Cardiac muscle cell (in vitro differentiated cells and primary cell): ENCODE measurements at places on chromosomes 5 and 9. TPM values are rescaled to one million over a fixed set of nuclear protein-coding genes. Genes with fewer than 3 reads are reported as not detected.

GRCh38 chr9:134559013-134559412 lies 82.6 kb upstream of the COL5A1 start:
- DNase-seq: no peak

The KCNT1 gene
- total RNA-seq: 0.11 and 0.12 TPM in 2 replicates

DNA sequence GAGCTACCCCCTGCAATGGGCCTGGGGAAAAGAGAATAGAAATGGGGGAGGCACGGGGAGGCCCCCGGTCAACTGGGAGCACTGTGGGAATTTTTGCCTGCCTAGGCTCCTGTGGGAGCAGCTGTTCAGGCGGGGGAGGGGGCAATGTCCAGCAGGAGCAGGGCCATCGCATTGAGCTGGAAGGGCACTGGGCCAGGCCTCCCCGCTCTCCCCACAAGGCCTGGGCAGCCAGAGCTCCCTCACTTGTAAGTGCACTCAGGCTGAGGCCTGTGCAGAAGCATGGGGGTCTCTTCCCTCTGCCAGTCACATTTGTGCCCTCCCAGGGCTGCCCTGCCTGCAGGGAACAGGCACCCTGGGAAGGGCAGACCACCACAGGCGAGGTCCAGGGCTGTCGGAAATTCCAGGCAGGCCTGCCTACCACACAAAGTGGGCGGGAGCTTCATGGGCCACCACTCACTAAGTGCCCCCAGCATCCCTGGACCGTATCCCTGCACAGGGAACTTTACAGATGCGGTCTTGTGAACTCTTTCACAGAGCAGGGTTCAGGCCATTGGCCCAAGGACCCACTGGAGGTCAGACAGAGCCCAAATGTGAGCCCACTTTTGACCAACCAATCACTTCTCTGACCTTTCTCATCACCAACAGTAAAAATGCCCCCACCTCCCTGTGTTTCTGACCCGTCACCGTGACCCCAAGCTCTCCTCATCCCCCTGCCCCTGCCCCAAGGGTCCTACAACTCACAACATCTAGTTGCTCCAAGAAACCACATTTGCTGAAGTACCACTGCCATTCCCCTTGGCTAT lies 1.0 kb upstream of the CFAP157 start:
- DNase-seq: no peak

DNA sequence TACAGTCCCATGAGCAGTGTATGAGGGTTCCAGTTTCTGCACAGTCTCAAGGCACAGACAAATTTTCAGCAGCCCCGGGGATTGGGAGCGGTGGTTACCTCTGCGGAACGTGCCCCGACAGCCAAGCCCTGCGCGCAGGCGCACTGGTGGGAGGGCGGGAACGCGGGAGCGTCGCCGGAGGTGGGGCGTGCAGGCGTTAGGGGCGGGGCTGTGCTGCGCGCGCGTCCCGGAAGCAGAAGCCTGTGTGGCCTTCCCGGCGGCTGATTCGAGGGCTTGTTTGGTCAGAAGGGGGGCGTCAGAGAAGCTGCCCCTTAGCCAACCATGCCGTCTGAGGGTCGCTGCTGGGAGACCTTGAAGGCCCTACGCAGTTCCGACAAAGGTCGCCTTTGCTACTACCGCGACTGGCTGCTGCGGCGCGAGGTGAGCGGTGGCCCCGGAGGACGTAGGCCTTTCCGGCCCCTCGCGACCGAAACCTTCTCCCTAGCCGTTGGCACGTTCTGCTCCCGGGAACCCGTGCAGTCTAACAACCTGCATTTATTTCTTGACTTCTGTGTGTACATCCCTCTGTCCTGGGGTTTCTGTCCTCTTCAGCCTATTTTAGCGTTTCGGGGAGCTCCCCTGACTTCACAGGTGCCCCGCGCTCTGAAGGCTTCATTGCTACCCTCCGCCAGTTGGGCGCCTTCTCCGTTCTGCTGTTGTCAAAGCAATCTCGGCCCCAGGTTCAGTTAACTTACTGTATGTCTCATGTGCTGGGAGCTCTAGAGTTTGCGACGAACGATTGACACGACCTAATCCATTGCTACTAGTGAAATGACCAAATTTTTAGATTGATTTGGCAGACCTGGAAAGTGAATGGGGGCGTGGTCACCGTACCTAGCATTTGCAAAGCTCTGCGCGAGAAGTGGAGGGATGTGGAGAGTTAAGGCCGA lies at the start of gene GLE1:
GLE1 (plus strand) TSS at position 235 of the 929 bp plus-strand sequence; CDS start at position 322, 87 bp downstream.
- DNase-seq: peak; percentile 95

The GRK6 gene
- total RNA-seq: 43.7 and 62.1 TPM in 2 replicates

DNA sequence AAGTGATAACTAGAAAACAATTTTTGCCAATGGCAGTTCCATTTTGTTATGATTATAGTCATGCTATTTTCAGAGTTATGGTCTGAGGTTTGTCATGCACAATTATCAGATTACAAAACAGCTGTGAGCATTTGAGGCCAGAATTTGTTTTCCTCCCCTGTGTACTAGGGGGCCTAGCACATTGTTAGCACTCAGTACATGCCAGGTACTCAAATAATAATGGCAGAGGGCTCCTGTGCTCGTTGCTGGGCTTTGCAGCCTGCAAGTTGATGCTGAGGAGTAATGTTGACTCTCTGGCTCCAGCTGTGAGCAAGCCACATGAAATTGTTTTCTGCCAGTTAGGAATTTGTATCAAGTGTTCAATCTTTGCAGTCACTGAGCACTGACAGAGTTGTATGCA lies 6.9 kb downstream of the DNAI1 start:
- DNase-seq: no peak

- no peak for DNase-seq
Observed at GRCh38 chr9:3740690-3741419, 215.1 kb upstream of the RFX3 start.

GRCh38 chr9:99366621-99367020 lies 144.5 kb downstream of the SEC61B start:
- no peak for DNase-seq

GRCh38 chr5:32126691-32127090 lies 47.4 kb downstream of the GOLPH3 start:
- peak; percentile 33 for DNase-seq

The ITK gene
- total RNA-seq: 0.07 TPM in 1 of 2 replicates, not detected in the other

DNA sequence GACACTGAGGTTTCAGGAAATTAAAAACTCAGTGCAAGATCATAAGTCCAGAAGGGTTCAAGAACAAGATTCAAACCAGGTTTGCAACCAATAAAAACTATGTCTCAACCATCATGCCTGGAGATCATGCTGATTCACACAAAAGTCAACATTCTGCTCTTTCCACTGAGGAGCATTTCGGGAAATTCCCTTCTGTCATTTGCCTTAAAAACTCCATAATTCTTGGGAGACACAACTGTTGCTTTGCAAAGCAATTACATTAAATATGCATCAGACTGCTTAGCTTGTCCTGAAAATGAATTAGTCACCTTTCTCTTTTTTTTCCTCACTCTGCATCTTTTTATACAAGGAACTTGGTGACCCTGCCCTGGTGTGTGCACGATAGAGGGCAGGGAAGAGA lies 275.9 kb upstream of the ZNF462 start:
- DNase-seq: no peak

The SEMA6A gene
- total RNA-seq: 20.3 and 27.6 TPM in 2 replicates

DNA sequence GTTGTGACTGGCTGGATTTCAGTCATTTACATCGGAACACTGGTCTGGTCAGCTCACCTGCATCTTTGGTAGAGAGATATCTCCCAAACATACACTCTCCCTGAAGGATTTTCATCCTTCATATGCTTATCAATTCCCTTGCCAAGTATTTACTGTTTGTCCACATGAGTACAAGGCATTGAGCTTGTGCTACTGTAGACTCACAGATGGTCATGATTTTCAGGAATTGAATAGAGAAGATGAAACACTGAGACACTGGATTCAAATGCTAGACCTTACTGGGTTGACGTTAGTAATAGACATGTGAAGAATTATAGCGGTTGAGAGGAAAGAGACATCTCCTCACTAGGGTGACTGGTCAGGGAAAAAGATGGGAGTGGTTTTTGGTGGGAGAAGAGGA lies 62.9 kb upstream of the ABL1 start:
- DNase-seq: no peak

GRCh38 chr9:93677641-93678136 lies 101.3 kb downstream of the PHF2 start:
- DNase-seq: no peak

DNA sequence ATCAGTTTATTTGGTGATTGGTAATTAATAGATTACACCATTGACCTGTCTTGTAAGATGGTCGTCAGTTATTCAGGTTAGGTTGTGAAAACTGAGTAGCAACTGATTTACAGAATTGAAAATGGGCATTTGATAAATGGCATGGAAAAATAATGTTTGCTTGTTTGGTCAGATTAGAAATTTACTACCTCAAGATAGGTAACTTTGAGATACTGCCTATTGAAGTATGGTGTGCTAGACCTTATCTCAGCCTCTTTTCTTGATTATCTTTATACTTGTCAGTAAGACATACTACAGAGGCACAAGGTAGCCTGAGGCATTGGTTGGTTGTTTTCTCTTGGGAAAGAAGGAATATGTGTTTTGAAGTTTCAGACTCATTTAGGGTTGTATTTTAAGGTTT lies 174.5 kb downstream of the XRCC4 start:
- DNase-seq: peak; percentile 11

The KIF4B gene
- total RNA-seq: not detected in 2 replicates

DNA sequence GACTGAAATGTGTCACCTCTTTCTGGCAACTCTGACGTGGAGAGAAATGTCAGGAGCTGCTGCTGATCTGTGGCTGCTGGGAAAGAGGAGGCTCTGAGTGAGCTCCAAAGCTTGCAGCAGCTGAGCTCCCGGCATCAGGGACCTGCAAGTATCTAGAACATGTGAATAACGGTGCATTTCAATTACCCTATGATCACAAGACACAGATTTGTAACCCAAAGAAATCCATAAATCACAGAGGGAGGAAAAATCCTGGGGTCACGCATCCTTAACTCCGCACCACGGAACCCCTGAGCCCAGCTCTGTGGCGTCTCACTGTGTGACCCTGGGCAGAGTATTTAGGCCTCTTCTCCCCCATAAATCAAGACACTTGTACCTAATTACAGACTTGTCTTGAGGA lies 139.8 kb downstream of the IRX2 start:
- no peak for DNase-seq

The FAM78A gene
- 39.6 and 42.6 TPM in 2 replicates for total RNA-seq

The PTGDS gene
- total RNA-seq: 2.6 and 3.9 TPM in 2 replicates

The C5orf46 gene
- not detected in 2 replicates for total RNA-seq

- no peak for DNase-seq
Observed at GRCh38 chr5:38846379-38847011, 683 bp downstream of the OSMR start.

GRCh38 chr5:67300326-67300725 lies 103.7 kb upstream of the CD180 start:
- no peak for DNase-seq

The SPATA31C1 gene
- total RNA-seq: not detected in 2 replicates

DNA sequence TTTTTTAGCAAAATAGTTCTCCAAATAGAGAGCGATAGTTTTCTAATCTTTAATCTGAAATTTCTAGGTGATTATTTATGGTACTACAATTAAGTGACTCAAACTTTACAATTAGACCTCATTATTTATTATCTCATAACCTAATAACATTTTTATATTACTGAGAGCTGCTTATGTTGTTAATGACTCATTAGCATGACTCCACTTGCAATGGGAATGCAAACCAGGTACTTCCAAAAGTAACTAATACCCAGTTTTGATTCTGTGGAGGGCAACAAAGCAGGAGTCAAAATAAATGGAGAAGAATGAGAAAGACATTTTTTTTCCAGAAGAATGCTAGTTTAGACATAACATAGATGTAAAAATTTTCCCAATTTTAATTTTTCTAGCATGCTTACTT lies 466.0 kb downstream of the PLK2 start:
- no peak for DNase-seq

GRCh38 chr9:133842721-133843227 lies 104.6 kb upstream of the SARDH start:
- DNase-seq: no peak

The CATSPER3 gene
- total RNA-seq: 0.07 TPM in 1 of 2 replicates, not detected in the other

The LCN15 gene
- 0.32 and 0.77 TPM in 2 replicates for total RNA-seq

GRCh38 chr5:121725450-121725849 lies 126.2 kb upstream of the FTMT start:
- DNase-seq: no peak

DNA sequence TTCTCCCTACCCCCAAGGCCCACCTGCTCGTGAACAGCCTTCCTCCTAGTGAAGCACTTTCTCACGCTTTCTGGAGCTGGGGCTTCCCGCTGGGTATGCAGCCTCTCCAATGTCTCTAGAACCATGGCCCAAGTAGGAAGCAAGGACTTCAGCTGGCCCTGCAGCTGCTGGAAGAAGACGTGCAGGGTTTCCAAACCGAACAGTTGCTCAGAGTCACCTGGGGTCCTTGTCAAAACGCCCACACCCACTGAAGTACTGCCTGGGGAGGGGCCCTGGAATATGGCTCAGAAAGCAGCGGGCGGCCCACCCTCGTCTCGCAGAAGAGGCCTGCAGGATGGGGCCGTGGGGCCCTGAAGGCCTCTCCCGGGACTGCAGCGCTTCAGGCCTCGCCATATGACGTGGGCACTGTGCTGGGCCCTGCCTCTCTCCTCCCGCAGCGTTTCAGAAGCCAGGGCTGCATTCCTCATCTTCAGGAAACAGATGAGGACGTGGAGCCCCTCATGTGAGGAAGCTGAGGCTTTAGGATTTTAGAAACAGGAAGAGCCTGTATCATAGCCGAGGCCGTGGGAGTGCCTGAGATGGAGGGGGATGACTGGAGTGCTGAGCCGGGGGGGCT lies 116.0 kb upstream of the LMX1B start:
- DNase-seq: no peak

DNA sequence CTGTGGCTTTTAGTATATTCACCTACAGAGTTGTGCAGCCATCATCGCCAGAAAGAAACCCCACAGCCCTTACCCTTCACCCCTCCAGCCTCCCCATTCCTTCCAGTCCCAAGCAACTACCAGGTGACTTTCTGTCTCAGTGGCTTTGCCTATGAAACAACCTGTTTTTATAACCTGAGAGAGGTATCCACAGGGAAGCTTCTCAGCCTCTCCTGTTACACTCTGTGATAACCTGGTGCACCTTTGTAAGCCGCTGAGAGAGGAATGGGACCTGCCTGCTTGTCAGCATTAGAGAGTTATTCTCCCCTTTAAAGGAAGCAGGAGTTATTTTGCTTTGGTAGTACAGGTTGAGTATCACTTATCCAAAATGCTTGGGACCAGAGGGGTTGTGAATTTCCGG lies 93.6 kb downstream of the TRIO start:
- DNase-seq: no peak

The CBY3 gene
- 0.18 TPM in 1 of 2 replicates, not detected in the other for total RNA-seq

DNA sequence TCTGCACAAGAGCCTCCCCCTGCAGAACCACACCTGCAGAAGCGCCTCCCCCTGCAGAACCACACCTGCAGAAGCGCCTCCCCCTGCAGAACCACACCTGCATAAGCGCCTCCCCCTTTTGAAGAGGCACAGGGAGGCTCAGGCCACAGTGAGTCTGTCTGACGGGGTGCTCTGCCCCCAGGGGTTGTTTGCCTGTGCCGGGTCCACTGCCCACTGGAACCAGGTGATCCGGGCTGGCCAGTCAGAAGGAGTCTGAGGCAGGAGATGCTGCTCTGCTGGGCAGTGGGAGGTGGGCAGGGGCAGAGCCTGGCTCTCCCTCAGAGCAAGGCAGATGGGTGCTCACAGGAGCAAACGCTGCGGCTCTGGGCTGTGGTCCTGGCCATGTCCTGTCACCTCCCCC lies 60.8 kb upstream of the RNU6ATAC start:
- no peak for DNase-seq

- DNase-seq: no peak
Observed at GRCh38 chr5:33228149-33228548, 212.6 kb upstream of the TARS1 start.

GRCh38 chr9:121768416-121769015 lies 117.1 kb downstream of the DAB2IP start:
- no peak for DNase-seq

The PELO gene
- 15.3 and 15.6 TPM in 2 replicates for total RNA-seq
